ENCODE measurements at places on chromosomes 6 and 20. TPM values are rescaled to one million over a fixed set of nuclear protein-coding genes. Genes with fewer than 3 reads are reported as not detected.

DNA sequence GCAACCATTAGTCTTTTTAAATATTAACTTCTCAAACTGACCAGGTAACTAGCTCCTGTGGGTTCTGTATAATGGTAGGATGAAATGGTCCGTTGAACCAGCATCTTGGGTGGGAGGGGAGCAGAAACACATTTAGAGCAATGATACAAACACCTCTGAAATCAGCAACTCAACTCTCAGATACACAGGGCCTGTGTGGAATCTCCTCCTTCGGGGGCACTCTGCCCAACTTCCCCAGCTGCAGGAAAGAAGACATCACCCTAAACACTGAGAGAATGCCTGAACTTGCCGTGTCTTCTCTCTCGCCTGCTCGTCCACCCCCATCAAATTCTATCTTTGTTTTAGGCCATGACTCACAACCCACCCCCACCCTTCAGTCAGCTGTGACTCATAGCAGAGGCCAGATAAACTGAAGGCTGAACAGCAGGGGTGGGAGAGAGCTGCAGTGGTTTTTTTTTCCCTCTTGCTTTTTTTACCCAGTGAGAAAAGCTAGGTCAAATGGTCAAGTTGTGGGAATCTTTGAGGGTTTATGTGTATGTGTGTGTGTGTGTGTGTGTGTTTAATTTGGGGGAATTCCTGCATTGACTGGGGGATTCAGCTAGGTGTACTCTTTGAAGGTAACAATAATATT lies 593.4 kb upstream of the JAG1 start:
- DNase-seq = peak; percentile 60

- no peak for DNase-seq
Measured at GRCh38 chr6:68975816-68976215, 340.7 kb downstream of the ADGRB3 start.

- no peak for DNase-seq
Measured at GRCh38 chr20:25574411-25574810, 10.9 kb downstream of the NINL start.

DNA sequence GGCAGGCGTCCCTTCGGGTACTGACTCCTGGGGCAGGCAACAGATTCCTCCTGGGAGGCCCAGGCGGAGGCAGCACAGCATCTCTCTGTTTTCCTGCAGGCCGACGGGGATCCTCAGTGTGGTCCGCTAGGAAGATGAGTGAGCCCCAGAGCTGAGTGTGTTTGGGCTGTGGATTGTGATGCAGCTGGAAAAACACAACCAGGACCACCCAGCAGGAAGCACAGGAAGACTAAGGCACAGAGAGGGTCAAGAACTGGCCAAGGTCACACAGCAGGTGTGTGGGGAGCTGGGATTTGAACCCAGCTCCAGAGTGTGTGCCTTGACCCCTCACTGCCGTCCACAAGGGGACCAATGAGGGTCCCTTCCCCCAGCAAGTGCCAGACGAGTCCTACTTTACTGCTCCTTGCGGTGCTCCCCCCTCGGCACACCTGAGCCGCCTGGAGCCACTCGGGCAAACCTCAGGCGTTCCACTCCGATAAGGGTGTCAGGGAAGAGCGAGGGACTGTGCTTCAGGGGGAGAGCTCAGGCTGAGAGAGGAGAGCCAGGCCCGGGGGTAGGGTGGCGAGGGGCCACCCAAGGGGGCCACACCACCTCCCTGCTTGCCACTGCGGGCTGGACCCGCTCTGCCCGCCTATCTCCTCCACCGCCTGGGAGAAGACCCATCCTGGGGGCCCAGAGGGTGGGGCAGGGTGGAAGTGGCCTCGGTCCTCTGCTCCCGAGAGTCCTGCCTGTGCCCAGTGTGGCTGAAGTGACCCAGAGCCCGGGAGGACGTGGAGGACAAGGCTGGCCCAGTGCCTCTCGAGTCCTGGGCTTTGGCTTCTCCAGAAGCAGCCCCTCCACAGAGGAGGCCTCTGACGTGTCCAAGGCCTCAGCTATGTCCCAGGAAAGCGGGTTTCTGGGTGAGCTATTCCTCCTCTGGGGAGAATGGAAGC lies 63.3 kb downstream of the YTHDF1 start:
- peak; percentile 9 for DNase-seq

GRCh38 chr6:130937942-130938604 lies 110.9 kb downstream of the SMLR1 start:
- DNase-seq = no peak

DNA sequence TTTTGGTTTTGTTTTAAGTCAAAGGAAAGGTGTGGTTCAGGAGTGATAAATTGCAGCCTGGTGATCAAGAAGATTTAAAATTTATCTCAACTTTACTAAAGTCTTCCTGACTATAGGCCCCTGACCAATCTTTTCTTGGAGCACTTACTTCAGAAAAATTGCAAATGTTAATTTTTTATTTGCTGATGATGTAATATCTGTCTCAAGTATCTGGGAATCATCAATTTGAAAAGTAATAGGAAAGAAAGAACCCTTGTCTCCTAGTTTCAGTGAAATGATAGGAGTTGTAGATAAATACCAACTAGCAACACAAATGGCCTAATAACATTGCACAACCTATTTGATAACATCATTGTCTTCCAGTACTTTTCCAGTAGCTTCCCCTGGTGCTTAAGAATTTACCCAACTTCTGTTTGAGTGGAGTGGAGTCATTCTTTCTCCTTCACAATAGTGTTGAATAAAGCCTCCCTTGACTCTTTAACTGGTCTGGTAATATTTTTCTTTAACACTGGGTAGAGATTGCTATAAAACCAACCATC lies 648.3 kb upstream of the ADGRB3 start:
- no peak for DNase-seq

GRCh38 chr6:34829137-34829536 lies 37.3 kb downstream of the BLTP3A start:
- DNase-seq = no peak

DNA sequence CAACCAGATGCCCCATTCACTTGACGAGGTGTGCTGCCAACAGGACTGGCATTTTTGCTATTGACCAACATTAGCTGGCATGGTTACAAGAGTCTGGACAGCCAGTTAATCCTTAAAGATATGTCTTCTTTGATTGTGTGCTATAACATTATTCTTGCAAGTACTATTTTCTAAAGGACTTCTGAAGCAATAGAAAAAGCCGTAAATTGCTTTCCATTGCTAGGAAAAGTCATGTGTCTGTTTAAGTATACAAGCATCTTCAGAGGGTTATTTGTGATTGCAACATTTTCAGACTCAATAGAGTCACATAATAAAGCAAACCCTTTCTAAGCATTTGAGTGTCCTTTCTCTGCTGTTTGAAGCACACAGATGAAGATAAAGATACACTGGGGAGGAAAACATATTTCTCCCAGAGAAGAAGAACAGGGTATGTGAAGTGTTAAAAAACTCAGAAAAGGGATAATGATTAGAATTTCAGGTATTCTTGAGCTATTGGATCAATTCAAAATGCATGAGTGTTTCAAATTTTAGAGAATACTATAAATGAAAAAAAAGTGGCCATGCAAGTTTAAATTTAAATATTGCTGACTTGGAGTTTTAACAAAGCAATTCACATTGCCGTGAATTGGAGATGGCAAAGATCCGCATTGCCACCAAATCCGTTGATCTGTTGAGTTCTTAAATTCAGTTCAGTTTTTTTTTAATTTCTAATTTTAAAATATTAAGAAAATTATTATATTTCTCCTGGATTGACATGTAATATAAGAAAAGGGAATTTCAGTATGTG lies 191.7 kb upstream of the MAP3K7 start:
- no peak for DNase-seq

GRCh38 chr6:123716506-123716905 lies 79.8 kb upstream of the TRDN start:
- DNase-seq = no peak

DNA sequence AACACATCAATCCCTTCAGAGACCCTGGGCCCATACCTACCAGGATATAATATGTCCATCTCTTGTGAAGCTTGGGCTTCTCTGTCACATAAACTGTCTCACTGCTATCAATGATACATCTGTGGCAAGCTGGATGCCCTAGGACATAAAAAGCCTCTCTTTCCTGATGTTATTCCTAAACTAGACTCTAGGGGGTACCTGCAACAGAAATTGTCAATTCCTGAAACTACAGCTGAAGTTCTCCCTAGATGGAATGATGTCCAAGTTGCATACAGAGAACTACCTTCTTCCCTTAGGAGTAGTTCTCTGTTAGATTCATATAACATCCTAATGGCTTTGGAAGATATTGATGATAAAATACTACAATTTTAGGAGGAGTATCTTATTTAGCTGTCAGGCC lies 35.8 kb downstream of the TBX18 start:
- DNase-seq = no peak

DNA sequence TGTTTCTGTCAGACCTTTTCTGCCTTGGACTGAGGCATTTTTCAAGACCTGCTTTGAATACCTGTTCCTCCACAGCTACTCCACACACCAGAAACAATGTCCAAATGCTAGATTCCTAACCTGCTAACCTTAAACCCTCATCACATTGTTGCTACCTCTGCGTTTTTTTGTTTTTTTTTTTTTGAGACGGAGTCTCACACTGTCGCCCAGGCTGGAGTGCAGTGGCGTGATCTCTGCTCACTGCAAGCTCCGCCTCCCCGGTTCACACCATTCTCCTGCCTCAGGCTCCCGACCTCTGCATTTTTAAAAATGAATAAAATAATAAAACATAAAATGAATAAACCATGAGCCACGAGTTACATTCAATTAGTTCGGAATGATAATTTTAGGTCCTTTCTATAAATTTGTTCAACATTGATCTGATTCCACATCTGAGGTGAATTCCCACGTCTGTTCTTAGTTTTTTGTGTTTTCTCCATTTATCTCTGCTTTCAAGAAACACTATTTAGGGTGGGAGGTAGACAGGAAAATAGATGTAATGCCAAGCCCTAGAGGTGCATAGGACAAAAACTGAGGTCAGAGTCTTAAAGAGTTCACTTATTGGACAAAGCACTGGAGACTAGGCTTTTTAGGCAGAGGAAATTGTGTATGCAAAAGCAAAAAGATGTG lies 1.3 kb downstream of the C6orf89 start:
- DNase-seq = no peak

- no peak for DNase-seq
Measured at GRCh38 chr6:40968620-40969164, 70.3 kb downstream of the UNC5CL start.

- no peak for DNase-seq
Measured at GRCh38 chr20:1887321-1887720, 7.9 kb upstream of the SIRPA start.

DNA sequence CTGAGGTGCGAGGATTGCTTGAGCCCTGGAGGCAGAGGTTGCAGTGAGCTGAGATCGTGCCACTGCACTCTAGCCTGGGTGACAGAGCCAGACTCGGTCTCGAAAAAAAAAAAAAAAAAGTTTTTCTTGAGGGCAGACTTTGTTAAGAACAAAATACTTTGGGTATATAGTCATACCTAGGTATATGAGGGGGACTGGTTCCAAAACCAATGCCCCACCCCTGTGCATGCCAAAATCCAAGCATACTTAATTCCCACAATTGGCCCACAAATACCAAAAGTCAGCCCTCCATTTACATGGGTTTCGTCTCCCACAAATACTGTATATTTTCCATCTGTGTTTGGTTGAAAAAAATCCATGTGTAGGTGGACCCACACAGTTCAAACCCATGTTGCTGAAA lies 119.9 kb downstream of the INSM1 start:
- DNase-seq = no peak

DNA sequence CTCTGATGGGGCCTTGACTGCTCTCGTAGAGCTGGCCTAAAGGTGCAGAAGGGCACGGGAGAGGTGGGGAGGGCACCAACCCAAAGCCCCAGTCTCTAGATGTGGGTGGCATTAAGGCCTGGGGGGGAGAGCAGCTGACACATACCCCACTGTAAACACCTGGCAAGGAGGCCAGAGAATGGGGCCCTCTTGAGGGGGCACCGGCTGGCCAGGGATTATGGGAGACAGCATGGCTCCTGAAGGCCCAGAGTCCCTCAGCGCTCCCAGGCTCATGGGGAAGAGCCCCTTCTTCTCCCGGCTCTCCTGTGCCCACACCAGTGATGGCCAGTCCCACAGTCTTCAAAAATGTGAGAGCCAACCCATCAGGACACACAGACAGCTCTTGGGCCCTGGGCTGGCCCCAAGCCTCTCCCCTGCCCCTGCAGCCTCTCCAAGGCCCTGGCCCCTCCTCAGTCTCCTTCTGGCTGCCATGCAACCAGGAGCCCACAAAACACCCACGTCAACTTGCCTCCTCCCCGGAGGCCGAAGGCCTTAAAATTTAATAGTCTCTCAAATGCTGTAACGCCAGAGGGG lies 58.2 kb upstream of the FOXP4 start:
- DNase-seq = no peak

DNA sequence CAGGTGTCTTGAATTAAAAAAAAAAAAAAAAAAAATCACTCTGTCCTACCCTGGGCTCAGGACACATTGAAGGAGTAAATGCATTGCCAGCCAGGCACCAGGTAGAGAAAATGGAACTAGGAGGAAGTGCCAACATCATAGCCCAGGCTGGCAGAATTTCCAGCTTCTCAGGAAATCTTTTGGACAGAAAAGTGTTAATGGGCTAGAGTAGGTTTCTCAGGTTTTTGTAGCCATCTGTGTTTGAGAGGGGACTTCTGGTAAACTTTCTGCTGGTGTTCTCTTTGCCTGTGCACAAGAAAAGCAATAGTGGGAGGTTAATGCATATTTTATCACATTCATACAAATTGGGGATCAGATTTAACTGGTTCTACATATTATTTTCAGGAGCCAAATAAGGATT lies 678.3 kb upstream of the NRSN1 start:
- DNase-seq = no peak

- DNase-seq = peak; percentile 51
Measured at GRCh38 chr6:1619098-1619672, 9.5 kb downstream of the FOXC1 start.

GRCh38 chr20:4159765-4160490 lies 144.6 kb upstream of the RNF24 start:
- DNase-seq = no peak

- DNase-seq = no peak
Measured at GRCh38 chr6:45454008-45454911, 76.5 kb upstream of the SUPT3H start.

- DNase-seq = no peak
Measured at GRCh38 chr6:167952512-167952859, 45.0 kb upstream of the KIF25 start.

- DNase-seq = no peak
Measured at GRCh38 chr20:3068986-3069900, 2.2 kb upstream of the OXT start.

Gene MTHFD1L
- total RNA-seq = 5.6 TPM

Gene PROKR2
- total RNA-seq = not detected

Gene BCAS1
- total RNA-seq = not detected

Gene FOXC1
- total RNA-seq = 22.2 TPM

Gene CCM2L
- 6.2 TPM for total RNA-seq

Gene WFDC2
- total RNA-seq = 2.7 TPM

Measured in right cardiac atrium (tissue), 5 donors.